ENCODE measurements at places on chromosomes 3 and 15.

DNA sequence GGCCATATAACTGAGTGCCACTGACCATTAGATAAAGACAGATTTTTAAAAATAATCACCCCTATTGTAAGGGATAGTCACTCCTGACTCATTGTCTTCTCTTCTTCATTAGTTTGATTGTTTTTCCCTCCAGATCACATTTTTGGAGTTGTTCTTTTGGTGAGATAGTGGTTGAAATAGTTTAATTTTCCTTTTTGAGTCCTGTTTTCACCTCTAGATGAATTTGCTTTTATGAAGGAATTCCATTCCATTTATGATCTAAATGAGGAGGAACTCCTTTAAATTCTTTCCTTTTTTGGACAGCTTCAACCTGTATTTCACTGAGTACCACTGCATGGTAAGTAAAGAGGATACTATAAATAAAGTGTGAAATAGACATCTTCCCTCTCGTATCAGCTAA lies 112.4 kb downstream of the GREM1 start:
- DNase-seq = no peak

DNA sequence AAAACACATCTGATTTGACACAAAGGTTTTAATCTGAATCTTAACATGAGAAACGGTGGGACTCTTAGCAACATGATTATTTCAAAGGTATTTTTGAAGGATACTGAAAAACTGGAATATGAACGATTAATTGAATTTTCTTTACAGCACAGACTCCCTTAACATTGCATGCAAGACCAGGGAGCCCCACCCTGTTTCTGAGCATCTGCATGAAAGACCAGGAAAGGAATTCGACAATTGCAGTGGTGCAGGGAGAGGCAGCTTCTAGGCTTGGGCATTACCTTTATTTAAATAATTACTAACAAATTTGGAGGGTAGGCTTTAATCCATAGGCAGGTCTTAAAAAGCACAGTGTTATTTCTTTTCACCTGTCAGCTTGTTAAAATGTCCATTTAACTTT lies 240.6 kb upstream of the TOPAZ1 start:
- no peak for DNase-seq

GRCh38 chr3:171138027-171138426 lies 111.5 kb upstream of the SLC2A2 start:
- no peak for DNase-seq

- DNase-seq = no peak
These were observed 546.8 kb upstream of the EPHA6 start for GRCh38 chr3:96267577-96267976.

- DNase-seq = peak; percentile 54
These were observed at the start of gene APH1B for GRCh38 chr15:63277038-63277892. TSS of gene APH1B (plus strand) at chr15:63277605. CDS start at chr15:63277624, 19 bp downstream.

- no peak for DNase-seq
These were observed 21.4 kb downstream of the ABI3BP start for GRCh38 chr3:100971798-100972197.

GRCh38 chr3:120102674-120103073 lies 8.4 kb upstream of the GSK3B start:
- DNase-seq = no peak

GRCh38 chr3:98440283-98440682 lies 22.7 kb upstream of the OR5K1 start:
- no peak for DNase-seq

- no peak for DNase-seq
These were observed 74.1 kb downstream of the LRTM1 start for GRCh38 chr3:54853573-54854404.

GRCh38 chr3:14633819-14634424 lies 17.6 kb upstream of the CCDC174 start:
- peak; percentile 36 for DNase-seq

GRCh38 chr15:57604507-57604906 lies 12.8 kb downstream of the MYZAP start:
- no peak for DNase-seq

- no peak for DNase-seq
These were observed 39.4 kb upstream of the APEH start for GRCh38 chr3:49634736-49635135.

DNA sequence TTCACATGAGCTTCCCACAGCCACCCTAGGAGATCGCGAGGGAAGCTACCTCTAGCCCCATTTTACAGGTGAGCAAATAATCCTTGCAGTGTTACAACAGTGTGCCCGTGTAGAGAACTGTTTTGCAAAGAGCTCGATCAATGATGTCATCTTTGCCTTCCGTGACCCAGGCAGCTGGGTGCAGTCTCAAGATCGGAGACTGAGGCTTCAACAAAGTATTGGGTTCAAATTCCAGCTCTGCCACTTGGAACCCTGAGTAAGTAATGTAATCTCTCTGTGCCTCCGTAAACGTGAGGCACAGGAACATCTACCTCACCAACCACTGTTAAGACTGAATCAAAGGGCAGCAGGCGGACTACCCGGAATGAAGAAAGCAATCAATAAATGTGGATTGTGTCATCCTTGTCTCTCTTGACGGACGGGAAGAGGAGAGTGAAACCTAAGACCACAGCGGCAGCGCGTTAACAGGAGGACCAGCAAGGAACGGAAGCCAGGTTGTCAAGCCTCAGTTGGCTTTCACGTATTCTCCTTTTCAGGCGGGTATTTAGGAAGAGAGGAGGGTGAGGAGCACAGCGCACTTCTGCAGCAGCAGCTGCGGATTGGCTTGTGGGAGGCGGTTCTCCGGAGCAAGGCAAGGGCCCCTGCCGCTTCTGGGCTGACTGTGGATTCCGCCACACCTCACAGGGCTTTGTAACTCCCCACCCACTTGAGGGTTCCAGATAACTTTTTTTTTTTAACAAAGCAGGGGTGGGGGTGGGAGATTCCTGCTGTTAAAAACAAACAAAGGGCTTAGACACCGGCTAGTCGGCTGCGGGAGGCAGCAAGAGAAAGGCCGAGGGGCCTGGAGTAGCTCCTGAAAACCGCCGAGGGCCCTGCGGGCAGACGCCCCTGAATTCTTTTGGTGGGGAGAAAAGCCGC lies 1.5 kb upstream of the SMAD3 start:
- DNase-seq = no peak

- DNase-seq = no peak
These were observed at the start of gene MAP1A for GRCh38 chr15:43517354-43518196. TSS of gene MAP1A (plus strand) at chr15:43517608. CDS start at chr15:43521474, 3,866 bp downstream.

GRCh38 chr3:150348500-150348899 lies 59.6 kb upstream of the TSC22D2 start:
- no peak for DNase-seq

Measured in stimulated activated CD8-positive, alpha-beta memory T cell treated with anti-CD3 and anti-CD28 coated beads, Interleukin-7, amount 100 ng/mL, for 1 hour (primary cell).